Renal cortex interstitium (tissue), 15 donors: ENCODE measurements at places on chromosomes 7 and 10. TPM values are rescaled to one million over a fixed set of nuclear protein-coding genes. Genes with fewer than 3 reads are reported as not detected.

DNA sequence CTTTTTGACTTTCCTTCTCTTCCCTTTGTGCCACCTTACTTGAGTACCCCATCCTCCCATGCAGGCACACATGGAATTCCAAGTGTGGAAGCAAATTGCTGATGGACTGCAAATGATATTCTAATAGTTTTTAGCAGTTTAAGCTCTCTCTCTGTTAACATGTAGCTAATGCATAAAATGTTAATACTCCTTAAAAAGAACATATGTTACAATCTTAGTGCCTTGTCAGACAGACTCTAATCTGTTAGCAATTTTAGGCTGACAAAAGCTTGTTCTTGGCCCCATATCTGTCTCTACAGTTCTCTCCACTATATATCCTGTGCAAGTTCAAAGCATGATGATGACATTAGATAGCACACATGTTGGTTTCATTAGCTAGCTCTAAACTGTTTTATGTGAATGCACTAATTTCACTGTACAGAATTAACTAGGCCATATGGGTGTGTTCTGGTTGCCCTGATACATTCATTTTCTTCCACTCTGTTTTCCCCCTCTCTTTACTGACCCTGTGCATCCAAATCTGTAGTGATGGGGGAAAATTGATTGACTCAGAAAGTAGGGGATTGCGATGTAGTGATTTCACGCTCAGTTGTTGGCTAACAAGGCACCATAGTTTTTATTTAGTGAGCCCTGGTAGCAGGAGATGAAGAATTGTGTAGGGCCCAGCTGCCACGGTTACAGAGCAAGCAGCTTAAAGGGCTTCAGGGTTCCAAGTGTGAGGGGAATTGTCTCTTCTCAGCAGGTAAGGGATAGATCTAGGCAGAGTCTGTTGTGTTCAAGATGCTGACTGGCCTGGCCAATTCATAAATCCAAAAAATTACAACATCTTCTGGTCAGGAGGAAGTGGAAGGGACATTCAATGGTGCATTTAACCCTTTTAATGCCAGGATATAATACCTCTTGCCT, 114.6 kb upstream of the FZD1 start:
- no peak for DNase-seq

GRCh38 chr7:81790120-81790500, 20.3 kb upstream of the HGF start:
- DNase-seq: no peak

DNA sequence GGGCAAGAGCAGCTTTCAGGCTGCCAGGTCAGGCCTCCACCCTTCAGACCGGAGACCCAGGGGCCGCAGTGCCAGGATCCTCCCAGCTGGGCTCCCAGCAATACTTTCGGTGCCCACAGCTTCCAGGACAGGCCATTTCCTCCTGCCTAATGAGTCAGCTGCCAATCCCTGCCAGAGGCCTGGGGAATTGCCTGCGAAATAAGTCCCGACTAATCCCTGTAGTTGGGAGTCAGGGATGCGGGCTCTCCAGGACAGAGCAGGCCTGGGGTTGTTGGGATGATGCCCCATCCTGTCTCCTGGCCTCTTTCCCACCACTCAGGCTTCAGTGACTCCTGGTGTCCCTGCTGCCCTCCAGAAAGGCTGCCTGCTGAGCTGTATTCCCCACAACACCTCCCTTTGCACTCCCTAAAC, 143.5 kb upstream of the UNC5B start:
- DNase-seq: no peak

DNA sequence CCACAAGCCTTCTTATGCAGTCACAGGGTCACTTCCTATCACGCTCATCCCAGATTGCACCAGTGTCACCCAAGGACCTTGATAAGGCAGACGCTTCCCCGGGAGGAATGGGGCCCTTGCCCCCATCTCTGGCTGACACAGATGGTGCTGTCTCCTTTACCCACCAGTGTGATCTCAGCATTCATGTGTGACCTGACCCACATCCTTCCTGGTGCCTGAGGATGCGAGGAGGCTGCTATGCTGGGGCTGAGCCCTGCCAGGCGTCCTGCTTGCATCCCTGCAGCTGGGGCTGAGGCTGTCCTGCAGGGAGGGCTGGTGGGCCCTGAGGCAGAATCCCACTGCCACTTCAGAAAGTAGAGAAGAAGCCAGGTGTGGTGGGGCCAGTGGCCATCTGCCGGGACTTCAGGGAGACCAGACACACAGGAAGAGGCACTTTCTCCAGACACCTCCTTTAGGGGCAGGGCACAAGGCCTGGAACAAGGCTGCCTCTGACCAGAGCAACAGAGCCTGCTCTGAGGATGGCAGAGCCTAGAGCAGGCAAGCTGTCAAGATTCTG, 35.3 kb downstream of the RASGEF1A start:
- no peak for DNase-seq

- DNase-seq: no peak
Observed at GRCh38 chr7:102305414-102306268, 19.0 kb downstream of the SH2B2 start.

Gene TCF7L2
- 49.5 TPM for polyA plus RNA-seq
